ENCODE measurements at places on chromosomes 4 and X.
A peak's percentile ranks its signal among the peaks of the same experiment; 100 is the strongest.

- DNase-seq = no peak
Observed at GRCh38 chr4:148103597-148104355, 338.4 kb downstream of the NR3C2 start.

- no peak for DNase-seq
Observed at GRCh38 chr4:140408974-140409373, 18.5 kb downstream of the CLGN start.

- DNase-seq = no peak
Observed at GRCh38 chrX:139058831-139059495, 347.4 kb upstream of the FGF13 start.

DNA sequence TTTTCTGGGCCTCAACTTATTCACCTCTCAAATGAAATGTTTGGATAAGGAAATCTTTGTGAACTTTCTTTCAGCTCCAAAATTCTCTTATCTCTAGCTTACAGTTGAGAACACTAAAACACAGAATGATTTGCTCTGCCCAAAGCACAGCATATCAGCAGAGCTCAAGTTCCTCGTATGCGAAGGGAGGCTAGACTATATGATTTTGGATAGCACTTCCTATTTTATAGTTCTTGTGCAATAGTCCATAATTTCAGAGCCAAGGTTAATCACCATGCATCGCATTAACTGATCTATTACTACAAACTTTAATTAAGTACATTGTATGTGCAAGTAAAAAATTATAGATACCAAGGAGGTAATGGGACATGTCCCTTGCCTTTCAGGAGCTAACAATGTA is 27.0 kb upstream of the KLHL13 start:
- peak; percentile 1 for DNase-seq

DNA sequence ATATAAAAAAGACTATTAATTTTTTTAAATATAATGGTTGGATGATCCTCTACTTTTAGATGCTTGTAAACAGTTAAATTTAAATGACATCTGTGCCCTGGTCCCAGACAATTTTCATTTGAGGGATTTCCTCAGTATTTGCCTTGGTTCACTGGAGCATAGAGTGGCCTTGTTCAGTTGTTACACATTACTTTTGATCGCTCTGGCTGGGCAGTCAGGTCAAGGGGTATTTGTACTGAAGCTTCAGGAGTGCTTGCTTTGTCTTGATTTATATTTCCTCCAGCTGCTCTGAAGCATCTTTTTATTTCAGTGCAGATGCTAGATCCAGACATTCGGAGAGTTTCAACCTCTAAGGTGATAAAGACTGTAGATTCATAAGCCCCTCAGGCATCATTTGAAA is 50.0 kb downstream of the COMMD8 start:
- DNase-seq = no peak

GRCh38 chrX:72492499-72492898 is 80.1 kb downstream of the HDAC8 start:
- DNase-seq = no peak

DNA sequence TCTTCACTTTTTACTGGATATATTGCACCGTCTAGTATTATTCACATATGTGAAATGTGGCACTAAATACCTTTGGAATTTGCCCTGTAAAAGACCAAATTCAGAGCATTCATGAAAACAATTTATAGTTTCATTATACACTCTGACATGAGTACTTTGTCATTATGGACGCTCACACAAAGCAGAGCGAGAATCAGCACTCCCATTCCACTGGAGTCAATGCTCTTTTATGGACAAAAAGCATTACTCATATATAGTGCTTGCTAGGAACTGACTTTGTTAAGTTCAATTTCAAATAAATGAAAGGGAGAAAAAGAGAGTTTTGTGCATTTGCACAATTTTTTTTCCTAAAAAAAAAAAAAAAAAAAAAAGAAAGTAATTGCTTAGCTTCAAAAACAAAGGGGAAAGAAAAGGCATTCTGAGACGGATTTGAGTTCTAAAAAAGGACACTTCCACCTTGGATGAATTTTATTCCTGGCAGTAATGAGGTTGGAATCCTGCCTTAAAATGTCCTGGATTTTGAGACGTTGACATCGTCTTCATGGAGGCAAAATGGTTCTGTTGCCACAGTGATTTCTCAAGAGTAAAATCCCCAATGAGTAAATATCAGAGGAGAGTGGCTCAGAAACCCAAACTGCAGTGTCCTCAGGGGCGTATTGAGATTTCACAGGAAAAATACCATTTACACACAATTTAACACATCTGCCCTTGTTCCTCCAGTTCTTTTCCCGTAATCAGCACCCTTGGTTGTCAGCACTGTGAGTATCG is 34.8 kb downstream of the CCDC149 start:
- DNase-seq = peak; percentile 6

- no peak for DNase-seq
Observed at GRCh38 chrX:13239272-13239671, 80.6 kb downstream of the ATXN3L start.

GRCh38 chr4:25030277-25031076 is at the start of gene LGI2:
Gene LGI2, minus strand, starts transcription at chr4:25030946. Its CDS starts 253 bp downstream, at chr4:25030693.
- DNase-seq = peak; percentile 39

- no peak for DNase-seq
Observed at GRCh38 chr4:185669288-185669687, 134.0 kb upstream of the PDLIM3 start.

- no peak for DNase-seq
Observed at GRCh38 chrX:65772842-65773241, 105.4 kb downstream of the MSN start.

DNA sequence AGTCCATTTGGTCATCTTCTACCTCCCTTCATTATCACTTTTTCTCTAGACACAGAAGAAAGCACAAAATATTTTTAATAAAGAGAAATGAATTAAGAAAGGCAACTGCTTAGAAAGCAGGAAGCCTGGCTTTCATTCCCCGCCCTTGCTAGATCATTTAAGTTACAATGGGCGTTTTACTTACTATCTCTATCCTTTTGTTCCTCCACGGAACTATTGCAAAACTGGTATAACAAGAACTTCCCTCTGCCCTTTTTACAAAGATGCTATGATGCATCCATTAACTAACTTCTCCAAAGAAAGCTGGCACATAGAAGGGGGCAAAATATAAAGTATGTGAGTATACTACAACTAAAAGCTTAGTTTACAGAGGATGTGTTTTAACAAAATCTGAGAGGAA is 434.5 kb upstream of the FTHL17 start:
- no peak for DNase-seq

DNA sequence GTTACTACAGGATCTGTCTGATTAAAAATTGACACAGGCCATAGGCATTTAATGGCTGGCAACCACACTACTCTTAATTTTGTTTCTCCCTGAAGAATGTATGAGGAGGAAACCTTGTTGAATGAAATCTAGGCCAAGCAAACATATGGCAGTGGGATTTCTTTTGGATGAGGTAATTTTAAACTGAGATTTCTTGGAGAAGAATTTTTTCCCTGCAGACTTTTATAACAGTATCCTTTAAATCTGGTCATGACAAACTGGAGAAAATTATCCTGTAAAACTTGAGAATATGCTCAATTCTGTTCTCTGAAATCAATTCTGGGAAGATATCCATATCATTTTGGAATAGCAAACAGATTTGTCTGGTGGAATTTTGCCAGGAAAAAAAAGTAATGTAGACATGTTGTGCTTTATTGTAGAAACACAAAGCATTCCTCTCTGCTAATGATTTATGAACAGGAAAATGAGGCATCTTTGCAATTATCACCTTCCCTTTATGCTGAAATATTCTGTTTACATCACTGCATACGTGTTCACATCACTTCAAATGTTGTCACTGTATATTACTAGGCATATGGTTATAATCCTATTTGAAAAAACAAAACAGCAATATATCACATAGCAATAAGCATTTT is 108.3 kb upstream of the ARSJ start:
- DNase-seq = no peak

GRCh38 chr4:136277741-136278140 is 1254.6 kb downstream of the PCDH18 start:
- no peak for DNase-seq

GRCh38 chrX:118346258-118347094 is 570 bp downstream of the WDR44 start:
- DNase-seq = peak; percentile 48

DNA sequence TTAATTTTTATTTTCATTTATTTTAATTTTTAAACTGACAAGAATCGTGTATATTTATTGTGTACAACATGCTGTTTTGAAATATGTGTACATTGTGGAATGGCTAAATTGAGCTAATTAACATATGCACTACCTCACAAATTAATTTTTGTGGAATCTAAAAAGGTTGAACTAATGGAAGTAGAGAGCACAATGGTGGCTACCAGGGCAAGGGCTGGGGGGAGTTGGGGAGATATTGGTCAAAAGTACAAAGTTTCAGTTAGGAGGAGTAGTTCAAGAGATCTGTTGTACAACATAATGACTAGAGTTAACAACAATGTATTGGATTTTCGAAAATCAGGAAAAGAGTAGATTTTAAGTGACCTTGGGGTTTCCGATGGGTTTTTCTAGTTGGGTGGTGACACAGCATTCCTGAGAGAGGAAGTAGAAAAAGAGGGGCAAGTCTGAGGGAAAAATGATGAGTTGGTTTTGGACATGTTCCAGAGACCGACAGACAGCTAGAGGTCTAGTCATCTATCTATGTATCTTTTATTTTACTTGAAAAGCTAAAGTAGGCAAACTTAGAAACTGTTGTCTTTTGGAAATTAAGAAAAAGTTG is 23.2 kb downstream of the APOO start:
- DNase-seq = peak; percentile 85

GRCh38 chr4:165192956-165193355 is 14.4 kb upstream of the KLHL2 start:
- DNase-seq = no peak

DNA sequence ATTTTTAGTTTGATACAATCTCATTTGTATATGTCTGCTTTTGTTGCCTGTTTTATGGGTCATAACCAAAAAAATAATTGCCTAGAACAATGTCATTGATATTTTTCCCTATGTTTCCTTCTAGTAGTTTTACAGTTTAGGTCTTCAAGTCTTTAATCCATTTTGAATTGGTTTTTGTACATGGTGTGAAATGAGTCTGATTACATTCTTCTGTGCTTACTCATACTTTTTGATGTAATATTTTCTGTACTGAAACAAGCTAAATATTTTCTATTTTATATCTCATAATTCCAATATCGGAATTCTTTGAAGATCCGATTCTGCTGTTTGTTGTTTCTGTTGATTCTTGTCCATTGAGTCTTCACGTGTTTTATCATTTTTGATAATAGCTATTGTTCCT is 10.6 kb downstream of the TMEM156 start:
- DNase-seq = no peak

GRCh38 chrX:150643271-150643670 is 49.9 kb upstream of the MTMR1 start:
- DNase-seq = no peak

DNA sequence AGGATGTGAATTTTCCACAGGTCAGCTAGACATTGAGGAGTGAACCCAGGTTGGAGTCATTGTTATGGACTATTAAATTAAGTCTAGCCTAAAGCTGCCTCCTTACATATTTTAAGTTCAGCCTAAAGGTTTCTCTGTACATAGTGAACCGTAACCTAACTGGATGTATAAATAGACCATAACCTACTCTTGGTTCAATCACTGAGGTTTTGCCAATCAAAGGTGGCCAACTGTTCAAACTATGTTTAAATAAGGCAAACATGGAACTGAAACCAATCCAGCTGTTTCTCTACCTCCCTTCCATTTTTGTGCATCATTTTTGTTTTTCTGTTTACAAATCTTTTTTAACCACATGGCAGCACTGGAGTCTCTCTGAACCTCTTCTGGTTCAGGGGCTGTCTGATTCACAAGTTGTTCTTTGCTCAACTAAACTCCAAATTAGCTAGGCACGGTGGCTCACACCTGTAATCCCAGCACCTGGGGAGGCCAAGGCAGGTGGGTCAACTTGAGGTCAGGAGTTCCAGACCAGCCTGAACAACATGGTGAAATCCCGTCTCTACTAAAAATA is 43.9 kb upstream of the SFRP2 start:
- no peak for DNase-seq

- DNase-seq = no peak
Observed at GRCh38 chr4:5954056-5954760, 61.3 kb upstream of the CRMP1 start.

DNA sequence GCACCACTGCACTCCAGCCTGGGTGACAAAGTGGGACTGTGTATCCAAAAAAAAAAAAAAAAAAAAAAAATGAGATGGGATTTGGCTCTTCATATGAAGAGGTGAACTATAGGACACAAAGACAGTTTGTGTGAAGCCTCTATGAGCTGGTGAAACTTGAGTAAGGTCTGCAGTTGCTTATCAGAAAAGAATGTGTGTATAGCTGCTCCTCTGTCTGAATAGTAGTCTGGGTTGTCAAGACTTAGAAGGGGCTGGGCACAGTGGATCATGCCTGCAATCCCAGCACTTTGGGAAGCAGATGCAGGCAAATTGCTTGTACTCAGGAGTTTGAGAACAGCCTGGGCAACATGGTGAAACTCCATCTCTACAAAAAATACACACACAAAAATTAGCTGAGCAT is 82.8 kb downstream of the ARSF start:
- DNase-seq = no peak

DNA sequence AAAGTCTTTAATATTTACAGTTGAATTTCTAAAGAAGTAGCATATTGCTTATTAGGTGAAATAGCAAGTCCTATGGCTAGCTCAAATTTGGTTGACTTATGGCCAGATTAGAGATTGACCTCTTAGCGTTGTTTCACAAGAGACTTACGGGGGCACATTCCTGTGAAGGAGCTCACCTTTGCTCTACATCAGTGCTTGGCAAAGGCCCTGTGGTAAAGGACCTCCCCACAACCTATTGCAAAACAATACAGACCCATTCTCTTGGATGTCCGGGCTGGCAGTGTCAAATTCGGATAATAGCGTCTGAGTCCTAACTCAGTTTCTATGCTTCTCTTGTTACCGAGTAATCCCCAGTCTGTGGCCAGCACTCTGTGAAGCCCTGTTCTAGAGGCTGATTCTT is 10.9 kb downstream of the PDHA1 start:
- no peak for DNase-seq

DNA sequence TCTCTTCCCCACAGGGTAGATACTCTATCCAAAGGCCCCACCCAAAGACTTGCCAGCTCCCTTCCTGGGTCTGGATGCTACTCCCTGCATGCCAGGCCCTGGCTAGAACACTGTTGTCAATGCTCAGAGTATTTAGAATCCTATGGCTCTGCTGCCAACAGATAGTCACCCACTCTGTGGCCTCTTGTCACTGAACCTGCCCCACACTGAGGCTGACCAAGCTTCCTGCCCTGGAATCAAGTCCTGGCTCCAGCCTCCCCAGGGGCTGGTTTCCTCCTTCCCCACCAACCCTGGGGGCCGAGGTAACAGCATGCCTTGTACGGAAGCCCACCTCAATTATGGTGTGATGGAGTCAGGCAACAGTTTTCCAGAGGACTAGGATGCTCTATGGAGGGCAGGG is 63.3 kb downstream of the EFNB1 start:
- DNase-seq = no peak

DNA sequence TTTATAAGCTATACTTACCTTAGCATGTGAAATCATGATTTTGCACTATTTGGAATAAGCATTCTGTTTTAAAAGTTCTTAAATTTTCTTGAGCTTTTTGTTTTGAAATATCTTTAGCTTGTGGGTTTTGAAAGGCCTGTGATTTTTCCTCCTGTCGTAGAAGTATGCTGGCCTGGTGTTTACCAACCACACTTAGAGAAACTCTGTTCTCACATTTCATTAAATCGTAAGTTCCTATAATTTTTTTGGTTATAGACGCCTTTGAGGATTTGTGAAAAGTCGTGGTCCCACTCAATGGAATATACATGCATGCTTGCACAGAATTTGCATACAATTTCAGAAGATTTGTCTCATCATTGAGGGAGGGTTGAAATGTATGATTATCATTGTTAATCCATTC is 63.6 kb downstream of the PDLIM5 start:
- no peak for DNase-seq

Data from suppressor macrophage treated with lipopolysaccharide for 4 hours (primary cell).